Sigmoid colon (tissue), 7 donors: ENCODE measurements at places on chromosomes 5 and 9.

- no peak for DNase-seq
Observed at GRCh38 chr5:145934276-145934675, 2.1 kb upstream of the SH3RF2 start.

GRCh38 chr9:97615439-97616072 lies 17.6 kb downstream of the TSTD2 start:
- DNase-seq = peak; percentile 81

- DNase-seq = no peak
Observed at GRCh38 chr9:2208465-2208864, 193.3 kb downstream of the SMARCA2 start.

DNA sequence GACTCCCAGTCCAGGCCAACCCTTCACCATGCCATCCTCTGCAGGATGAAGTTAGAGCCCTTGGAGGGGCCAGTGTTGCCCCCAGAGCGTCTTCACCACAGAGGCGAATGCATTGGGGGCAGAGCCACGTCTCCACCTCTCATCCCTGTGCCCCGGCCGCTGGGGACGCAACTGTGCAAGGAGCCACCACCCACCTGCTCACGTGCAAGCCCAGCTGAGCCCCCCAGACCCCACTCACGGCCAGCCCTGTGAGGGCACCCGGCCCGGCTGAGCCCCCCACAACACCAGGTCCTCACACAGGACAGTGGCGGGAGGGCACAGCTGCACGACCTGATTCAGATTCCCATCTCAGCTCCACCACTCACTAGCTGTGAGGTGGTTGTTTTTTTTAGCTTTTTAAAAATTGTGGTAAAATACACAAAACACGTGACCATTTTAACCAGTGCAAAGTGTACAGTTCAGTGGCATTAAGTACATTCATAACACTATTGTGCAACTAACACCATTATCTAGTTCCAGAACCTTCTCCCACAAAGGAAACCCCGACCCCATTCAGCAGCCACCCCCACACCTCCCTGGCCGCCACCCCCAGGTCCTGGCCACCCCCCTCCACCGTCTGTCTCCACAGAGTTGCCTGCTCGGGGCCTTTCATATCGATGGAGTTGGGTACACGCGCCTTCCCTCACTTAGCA lies 33.5 kb upstream of the UBAC1 start:
- DNase-seq = no peak

GRCh38 chr5:101904736-101905135 lies 391.3 kb downstream of the SLCO4C1 start:
- DNase-seq = no peak

DNA sequence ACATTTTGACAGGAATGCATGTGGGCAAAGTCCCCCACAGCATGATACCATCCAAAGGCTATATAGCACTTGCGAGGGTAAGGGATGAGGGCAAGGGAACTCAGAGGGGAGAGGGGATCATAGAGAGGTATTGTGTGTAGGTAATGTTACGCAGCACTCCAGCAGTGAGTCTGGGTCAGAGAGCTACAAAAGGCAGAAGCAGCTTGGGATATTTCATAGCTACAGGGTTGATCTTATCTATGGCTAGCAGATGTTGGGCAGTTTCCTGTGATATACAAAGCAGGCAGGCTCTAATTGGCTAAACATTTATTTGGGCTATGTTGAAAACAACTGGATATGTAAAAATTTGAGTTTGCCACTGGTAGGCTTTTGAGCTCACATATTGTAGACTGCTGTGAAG lies 17.8 kb upstream of the SLCO4C1 start:
- no peak for DNase-seq

- peak; percentile 78 for DNase-seq
Observed at GRCh38 chr5:72818866-72819534, 2.5 kb downstream of the TNPO1 start.

DNA sequence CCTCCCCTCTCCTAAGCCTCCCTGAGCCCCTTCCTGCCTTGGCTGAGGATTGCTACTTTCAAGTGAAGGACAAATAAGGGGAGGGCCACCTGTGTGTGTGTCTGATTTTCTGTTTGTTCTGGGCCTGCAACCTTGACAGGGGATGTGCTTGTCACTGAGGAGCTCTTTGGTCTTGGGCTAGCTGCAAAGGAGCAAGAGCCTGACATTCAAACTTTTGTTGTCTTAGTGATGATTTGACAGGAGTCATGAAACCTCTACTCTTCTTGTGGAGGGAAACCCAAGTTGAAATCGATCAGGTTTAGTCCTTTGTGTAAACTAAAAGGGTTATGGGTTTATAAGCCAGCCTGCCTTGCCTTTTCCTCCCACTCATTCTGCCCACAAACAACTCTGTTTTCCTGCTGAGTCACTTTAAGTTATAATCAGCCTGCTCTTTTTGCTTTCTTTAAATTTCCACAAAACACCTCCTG lies 16.9 kb downstream of the CLTA start:
- no peak for DNase-seq

DNA sequence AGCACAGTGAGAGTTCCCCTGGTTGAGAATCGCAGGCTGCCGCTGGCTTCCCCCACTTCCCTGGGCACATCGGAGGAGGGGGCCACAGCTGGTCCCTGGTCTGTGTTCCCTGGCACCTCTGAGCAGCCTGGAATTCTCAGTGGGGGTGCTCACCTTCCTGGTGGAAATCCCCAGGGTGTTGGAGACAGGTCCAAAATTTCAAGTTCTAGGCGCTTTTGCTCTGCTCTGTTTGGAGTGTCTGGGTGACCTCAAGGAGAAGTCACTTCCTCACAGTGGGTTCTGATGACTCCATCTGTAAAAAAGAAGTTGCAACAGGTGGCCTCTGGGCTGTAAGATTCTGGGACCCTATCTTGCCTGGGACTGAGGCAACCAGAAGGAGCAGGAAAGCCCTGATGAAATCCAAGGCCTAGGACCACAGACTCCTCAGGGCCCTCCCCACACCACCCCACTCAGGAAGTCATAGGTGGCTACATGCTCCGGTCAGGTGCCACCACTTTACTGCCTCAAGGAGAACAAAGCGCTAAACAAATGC lies at the start of gene TRAF1:
Gene TRAF1 (minus strand): TSS at position 400 of the 532 bp plus-strand sequence. CDS start 721 bp downstream, outside the sequence.
- DNase-seq = peak; percentile 61

DNA sequence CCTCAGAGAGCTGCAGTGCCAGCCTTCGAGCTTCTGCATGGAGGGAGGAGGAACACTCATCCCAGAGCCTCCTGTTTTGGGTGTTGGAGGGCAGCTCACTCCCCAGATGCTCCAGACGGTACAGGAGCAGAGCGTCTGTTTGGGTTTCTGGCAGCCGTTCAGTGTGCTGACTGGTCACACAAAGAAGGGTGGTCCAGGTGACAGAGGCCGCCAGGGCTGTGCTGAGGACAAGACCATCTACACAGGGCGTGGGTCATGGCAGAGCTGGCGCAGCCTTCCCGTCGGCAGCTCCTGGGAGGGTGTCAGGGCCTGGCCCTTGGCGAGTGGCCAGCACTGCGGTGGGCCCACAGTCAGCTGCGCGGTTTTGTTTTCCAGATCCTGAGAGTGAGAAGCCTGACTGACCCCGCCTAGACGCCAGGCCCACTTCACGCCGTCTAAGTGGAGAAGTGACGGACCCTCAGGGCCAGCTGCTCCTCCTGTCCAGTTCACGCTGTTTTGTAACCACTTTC lies 131.4 kb upstream of the FAM120A start:
- no peak for DNase-seq

GRCh38 chr5:53126521-53126920 lies 17.0 kb upstream of the MOCS2 start:
- DNase-seq = no peak

DNA sequence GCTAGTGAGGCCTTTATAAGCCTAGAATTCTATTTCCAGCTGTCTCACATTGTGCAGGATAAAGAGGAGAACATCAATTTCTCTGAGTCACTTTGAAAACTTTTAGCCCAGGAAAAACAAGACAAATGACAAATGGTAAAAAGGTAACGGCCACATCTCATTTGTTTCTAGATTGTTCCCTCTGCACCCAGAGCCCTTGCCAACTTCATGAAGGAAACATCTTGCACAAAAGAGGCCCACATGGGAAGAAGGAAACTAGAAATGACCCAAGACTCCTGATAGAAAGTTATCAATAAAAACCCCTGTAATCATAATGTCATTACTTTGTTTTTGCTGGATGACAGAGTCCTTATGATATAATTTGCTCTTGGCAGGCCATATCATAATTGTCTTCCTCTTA lies 5.3 kb downstream of the DPYSL3 start:
- DNase-seq = no peak

- no peak for DNase-seq
Observed at GRCh38 chr9:113887436-113887835, 11.3 kb downstream of the ZNF618 start.

DNA sequence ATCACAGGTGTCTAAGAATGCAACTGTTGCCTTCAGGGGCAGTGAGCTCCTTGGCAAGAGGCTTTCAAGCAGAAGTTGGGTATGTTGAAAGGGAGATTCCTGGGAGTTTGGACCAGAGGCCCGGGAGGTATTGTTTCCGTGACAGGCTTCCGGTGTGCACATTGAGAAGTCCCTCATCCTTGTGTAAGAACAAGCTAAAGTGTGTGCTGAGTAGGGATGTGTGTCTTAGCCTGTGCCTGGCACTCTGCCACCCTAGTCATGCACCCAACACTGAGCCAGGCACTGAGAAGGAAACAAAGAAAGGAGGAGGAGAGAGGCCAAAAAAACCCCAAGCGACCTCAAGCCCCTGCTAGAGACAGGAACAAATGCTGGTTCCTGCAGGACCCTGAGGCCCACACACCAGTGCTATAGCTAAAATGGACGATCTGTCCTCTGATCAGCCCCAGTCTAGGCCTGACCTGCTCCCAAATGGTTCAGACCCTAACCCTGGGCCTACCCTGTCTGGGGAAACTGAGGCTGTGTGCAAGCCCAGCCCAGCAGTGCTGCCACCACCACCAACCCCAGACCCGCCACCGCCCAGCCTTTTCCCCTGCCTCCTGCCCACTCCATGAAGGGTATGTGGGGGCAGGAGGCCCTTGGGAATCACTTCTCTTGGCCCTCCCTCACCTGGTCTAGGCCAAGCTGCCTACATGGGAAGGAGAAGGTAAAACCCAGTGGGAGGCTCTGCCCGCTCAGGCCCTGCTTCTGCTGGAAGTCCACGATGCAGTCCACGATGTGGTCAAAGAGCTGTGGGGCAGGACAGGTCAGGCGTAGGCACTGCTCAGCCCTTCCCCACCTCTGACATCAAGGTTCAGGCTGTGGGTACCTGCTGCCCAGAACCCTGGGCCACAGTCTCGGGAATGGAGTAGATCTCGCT lies 12.6 kb downstream of the HK3 start:
- DNase-seq = peak; percentile 53

GRCh38 chr5:18097817-18098216 lies 463.6 kb downstream of the TAF11L14 start:
- DNase-seq = no peak

- DNase-seq = no peak
Observed at GRCh38 chr9:72006501-72006900, 53.9 kb downstream of the C9orf57 start.

- DNase-seq = no peak
Observed at GRCh38 chr9:87742813-87743428, 17.0 kb downstream of the CTSL start.

DNA sequence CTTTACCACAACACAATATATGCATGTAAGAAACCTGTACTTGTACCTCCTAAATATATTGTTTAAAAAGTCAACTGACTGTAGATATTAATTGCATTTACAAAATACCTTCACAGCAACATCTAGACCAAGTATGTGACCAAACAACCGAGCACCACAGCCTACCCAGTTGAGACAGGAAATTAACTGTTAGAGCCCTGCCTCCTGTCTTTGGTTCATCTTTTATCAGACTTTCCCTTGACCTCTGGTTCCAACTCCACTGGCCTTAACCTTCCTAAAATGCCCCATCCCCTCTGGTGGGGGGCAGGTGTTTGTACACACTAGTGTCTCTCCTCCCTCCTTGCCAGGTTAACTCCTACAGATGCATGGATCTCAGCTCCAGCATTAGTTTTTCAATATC lies 155.0 kb upstream of the PANK3 start:
- no peak for DNase-seq

DNA sequence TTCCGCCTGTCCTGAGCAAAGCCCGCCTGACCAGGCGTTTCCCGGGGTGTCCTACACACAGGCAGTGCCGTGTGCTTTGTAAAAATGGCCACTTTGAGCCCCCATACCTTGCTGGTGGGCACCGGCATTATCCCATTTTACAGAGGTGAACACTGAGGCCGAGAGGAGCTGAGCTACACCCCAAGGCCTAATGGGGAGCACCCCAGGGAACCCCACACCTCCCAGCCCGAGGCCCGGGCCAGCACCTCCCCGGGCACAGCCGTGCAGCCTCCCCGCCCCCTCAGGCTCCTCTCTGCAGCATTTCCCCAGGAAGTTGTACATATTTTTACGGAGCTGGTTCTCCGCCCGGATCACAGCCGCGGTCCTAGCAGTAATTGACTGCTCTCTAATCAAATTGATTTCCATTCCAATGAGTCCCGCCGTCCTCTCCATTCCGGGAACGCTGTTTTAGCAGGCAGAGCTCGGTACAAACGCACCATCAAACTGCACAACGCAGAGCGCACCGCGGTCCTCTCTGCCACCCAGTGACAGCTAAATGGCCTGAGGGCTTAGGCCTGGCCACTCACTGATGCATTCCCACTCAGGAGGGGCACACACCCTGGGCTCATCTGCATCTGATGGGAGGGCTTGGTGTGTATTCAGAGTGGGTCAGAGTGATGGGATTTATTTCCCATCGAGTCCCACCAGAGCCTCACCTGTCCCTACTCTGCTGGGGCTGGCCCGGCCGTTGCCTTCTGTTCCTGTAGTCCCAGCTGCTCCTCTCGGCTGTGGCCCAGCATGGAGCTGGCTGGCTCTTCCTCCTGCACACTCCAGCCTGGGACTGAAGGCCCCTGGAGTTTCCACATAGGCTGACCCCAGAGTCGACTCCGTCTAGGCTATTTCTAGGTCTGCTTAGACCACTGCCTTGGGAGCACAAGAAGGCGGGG lies 36.2 kb upstream of the UBAC1 start:
- DNase-seq = no peak
